ENCODE measurements at places on chromosomes 6 and 20. TPM values are rescaled to one million over a fixed set of nuclear protein-coding genes. Genes with fewer than 3 reads are reported as not detected.

Gene ENPP1
- total RNA-seq = 6.8 TPM

Gene DNAH8
- not detected for total RNA-seq

Gene FILIP1
- 0.26 TPM for total RNA-seq

Gene FANCE
- total RNA-seq = 4.3 TPM

Gene PAK5
- not detected for total RNA-seq
